ENCODE measurements at places on chromosomes 5 and 9.

DNA sequence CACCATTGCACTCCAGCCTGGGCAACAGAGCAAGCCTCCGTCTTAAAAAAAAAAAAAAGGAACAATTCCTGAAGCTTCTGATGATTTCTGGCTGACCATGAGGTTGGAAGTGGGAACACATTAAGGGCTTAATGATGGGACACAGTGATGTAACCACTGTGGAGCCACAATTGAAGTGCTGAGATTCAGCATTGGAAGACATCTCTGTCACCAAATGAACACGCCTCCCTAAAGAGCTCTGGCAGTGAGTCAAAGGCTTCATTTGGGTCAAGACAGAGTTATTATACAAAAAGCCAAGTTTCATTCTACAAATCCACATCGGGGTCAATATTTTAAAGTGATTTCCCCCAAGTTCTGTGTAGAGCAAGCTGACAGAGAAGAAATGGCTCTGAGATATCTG lies 4.5 kb upstream of the S1PR3 start:
- no peak for DNase-seq

- no peak for DNase-seq
Measured at GRCh38 chr9:38053697-38054461, 15.1 kb downstream of the SHB start.

DNA sequence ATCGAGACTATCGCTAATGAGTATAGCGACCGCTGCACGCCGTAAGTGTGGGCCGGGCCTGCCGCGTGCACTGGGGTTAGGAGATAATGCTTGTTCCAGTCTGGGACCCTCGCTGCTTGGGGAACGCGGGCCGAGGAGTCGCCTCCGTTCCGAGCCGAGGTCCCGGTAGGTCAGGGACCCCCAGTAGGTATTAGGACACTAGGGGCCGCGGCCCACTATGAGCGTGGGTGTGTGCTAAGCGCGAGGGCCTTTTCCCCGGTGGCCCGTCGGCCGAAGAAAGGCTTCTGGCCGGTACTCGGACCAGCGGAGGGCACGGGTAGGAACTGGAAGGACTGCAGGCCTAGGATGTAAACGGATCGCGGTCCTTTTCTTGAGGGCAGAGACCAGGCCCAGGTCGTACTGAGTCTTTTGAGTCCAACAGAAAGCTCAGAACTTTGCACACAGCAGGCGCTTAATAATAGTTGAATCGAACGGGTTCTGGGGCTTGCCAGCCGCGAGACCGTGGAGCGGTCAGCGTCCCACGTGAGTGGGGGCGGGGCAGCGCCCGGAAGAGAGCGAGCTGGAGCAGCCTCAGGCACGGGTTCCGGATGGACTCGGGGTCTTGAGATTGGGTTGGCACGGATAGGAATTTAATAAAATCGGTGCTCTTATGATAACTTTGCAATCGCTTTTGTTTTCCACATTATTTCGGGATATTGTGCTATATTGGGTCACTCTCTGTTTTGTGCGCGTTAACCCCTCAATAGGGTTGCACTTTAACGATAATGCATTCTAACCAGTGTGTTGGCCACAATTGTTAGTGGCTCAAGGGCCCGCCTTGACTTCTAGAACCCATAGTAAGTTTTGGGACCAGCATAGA lies 733 bp downstream of the HSPA4 start:
- DNase-seq, result no peak

GRCh38 chr9:110520120-110520701 lies 59.3 kb downstream of the SVEP1 start:
- DNase-seq, result no peak

GRCh38 chr5:146754621-146755020 lies 123.9 kb downstream of the PPP2R2B start:
- DNase-seq, result no peak

DNA sequence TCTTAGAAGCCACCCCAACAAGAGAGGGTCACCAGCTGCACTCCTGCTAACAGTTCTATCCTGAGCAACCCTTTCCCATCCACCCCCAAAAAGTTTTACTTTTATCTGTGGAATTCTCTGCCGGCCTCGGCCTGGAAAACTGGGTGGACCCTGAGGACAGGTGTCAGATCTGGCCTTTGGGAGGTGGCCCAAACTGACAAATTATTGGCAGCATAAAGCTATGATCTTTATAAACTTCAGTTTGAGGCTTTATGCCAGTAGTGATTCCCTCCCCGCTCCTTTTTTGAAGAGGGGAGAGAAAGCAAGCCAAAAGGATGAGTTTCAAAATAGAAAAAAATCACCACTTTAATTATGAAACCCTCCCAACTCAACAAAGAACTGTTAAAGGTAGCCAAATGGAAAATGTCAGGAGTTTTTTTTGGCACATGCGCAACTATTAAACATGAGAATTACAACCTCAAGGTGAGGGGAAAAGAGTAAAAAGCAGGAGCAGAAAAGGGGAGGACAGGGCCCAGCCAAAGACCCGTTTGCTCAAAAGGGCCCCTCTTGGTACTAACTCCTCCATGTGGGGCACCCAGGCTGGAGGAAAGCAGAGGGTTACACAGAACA lies 49.4 kb downstream of the FBXW11 start:
- DNase-seq, result no peak

DNA sequence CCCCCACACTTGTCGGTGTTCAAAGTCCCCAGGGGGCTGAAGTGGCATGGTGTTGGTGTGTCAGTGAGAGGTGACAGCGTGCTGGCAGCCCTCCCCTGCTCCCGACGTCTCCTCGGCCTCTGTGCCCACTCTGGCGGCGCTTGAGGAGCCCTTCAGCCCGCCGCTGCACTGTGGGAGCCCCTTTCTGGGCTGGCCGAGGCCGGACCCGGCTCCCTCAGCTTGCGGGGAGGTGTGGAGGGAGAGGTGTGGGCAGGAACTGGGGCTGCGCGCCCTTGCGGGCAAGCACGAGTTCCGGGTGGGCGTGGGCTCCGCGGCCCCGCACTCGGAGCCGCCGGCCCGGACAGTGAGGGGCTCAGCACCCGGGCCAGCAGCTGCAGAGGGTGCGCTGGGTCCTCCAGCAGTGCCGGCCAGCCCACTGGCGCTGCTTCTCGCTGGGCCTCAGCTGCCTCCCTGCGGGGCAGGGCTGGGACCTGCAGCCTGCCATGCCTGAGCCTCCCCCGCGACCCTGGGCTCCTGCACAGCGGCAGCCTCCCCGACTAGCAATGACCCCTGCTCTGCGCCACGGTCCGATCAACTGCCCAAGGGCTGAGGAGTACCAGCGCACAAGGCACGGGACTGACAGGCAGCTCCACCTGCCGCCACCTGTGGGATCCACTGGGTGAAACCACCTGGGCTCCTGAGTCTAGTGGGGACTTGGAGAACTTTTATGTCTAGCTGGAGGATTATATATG lies 224.1 kb upstream of the RIOK2 start:
- DNase-seq, result no peak

- DNase-seq, result no peak
Measured at GRCh38 chr5:178346607-178347334, 114.2 kb upstream of the PHYKPL start.

DNA sequence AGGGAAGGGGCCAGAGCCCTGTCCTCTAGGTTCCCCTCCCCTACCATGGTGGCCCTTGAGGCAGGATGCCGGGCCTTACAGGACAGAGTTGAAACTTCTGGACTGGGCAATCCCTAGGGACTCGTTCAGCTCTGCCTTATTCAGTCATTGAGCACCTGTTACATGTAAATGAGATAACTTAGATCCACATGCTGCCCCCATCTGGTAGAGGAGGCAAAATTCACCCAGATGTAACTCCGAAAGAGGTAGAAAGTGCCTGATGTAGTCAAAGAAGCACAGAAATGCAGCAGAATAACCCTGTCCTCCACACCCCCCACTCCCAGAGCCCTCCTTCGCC lies 1.5 kb downstream of the GGTA1 start:
- DNase-seq, result peak; percentile 7

GRCh38 chr5:19910136-19910535 lies 77.9 kb downstream of the CDH18 start:
- DNase-seq, result no peak

GRCh38 chr5:150598821-150599273 lies 41.6 kb upstream of the SYNPO start:
- DNase-seq, result no peak

- no peak for DNase-seq
Measured at GRCh38 chr9:130407916-130408663, 36.7 kb upstream of the ASS1 start.

Measured in activated naive CD8-positive, alpha-beta T cell treated with anti-CD3 and anti-CD28 coated beads, Interleukin-2, amount 50 U/mL, for 16 hours (primary cell).